ENCODE measurements at places on chromosomes 7 and 10. TPM values are rescaled to one million over a fixed set of nuclear protein-coding genes. Genes with fewer than 3 reads are reported as not detected.

The FANK1 gene
- polyA plus RNA-seq = 11.4 TPM

The GIMAP1 gene
- polyA plus RNA-seq = 1.5 TPM

DNA sequence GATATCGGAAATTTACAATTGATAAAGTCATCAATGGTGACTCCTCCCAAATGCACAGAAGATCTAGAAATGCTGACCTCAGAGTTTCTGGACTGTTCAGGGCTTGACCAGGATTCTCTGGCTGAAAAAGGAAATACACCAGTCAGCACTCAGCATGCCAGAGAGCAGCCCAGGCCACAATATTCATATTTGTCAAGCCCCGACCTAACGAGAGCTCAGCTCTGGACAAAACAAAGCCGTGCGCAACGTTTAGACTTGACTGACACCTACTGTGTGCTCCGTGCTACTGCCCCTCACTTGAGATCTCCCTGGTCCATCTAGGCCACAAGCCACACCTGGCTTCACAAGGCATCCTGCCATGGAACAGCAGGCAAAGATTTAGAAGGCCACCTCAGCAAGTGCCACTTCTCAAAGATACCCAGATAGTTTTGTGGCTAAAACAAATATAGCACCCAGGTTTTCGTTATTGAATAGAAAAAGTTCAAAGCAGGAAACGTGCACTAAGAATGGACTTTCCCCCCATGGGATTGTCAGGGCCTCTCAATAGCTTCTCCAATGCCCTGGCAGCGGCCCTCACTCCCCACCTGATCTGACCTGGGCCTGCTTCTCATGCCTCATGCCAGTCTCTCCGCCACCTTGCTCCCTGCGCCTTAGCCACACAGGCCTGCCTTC lies 218.3 kb downstream of the FAM107B start:
- DNase-seq = no peak

- no peak for DNase-seq
Measured at GRCh38 chr7:98935811-98936210, 57.5 kb downstream of the TRRAP start.

The MAT1A gene
- polyA plus RNA-seq = 1.3 TPM

Data from left renal pelvis (tissue), 4 donors.